NCI-H774 (cell line): ENCODE measurements at places on chromosomes 4 and X.

DNA sequence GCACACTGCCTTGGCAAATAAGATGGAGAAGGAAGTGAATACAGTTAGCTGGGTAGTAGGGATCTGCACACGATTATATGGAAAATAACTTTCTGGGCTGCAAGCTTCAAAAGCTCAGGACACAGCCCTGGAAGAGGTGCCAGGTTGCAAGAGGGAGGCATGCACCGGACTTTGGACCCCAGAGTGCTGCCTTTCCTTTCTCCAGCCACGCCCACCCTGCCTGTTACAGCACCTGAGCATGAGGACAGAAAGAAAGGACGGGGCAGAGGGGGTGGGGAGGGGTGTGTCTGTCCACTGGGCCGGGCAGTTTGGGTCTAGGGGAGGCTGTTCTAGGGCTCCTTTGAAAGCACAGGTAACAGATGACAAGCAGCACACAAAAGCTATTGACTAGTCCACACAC, 152.8 kb downstream of the ENPP6 start:
- no peak for DNase-seq

DNA sequence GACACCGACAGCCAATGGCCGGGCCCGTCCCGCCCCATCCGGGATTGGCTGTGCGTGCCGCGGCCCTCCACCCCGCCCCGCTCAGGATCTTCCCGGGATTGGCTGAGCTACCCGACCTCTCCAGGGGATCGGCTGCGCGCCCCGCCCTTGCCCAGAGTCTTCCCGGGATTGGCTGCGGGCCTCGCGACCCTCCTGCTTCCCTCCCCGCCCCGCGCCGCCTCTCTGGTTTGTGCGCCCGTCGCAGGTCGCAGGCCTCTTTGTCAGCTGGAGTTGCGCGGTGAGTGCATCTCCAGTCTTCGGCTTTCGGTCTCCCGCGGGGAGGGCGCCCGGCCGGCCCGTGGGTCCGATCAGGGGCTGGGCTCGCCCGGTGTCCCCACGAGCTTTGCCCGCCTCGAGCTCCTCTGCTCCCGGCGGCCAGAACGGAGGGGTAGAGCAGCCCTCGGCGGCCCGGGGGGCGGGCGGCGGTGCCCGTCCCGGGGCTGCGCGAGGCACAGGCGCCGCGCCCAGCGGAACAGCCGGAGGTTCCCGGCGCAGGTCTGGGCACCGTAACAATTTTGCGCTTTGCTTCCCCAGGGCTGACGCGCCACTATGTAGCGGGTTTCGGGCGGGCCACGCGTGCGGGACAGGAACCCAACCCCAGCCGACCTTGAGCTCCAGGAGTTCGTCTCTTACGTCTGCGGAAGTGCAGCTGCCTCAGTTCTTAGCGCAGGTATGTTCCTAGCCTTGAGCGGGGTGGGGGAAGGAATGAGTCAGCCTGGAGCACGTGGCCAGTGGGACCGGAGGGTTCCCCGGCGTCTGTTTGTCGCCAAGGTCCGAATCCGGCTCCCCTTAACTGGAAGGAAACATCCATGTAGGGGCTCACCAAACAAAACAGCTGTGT, 38.7 kb downstream of the ERVMER34-1 start:
- DNase-seq = peak; percentile 94

- no peak for DNase-seq
These were observed 134.4 kb upstream of the JADE1 start for GRCh38 chr4:128675083-128675482.

DNA sequence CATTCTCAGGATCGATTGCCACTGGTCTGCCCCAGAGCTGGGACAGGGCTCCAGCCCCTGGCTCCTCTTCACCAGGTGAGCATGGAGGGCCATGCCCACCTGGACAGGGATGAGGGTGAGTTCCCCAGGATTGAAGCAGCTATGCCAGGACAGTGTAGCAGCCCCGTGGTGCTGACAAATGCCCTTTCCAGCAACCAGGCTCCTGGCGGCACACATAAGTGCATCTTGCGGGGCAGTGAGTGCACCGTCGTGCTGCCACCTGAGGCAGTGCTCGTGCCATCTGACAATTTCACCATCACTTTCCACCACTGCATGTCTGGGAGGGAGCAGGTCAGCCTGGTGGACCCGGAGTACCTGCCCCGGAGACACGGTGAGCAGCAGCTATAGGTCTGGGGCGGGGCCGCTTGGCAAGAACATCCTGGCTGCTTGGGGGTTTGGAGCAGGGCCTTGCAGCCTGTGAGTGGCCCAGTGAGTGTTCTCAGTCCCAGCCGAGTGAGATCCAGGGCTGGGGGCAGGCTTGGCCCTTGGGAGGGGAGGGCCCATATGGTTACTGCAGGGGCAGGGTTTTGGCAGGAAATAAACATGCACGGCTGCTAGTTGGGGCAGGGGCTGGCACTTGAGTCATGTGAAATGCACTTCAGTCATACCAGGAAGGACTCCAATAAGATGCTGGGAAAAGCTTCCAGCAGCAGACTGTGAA, 6.1 kb downstream of the IL9R start:
- DNase-seq = no peak

- no peak for DNase-seq
These were observed 76.3 kb downstream of the DCHS2 start for GRCh38 chr4:154415313-154415712.

DNA sequence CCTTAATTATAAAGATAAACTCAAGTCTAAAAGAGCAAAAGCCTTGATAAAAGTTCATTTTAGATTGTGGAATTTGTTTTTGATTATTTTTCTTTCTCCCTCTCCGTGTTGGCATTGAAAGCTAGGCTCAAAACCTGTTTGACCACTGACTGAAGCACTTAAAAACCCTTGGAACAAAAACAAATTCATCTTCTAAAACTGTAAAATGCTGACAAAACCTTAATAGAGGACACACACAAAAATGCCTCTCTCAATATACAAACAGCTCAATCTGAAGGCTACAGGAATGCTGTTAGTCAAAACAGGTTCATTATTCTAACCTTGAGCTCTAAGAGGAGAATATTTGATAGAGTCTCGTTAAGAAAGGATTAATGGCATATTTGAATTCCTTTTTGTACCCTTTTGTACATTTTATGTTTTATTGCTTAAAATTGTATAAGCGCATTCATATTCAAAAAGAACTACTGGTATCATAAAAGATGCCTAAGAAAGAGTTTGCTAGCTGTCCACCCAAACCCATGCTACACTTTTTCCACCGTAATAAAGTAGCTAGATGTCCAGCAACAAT, 74.3 kb upstream of the NAP1L5 start:
- DNase-seq = no peak

DNA sequence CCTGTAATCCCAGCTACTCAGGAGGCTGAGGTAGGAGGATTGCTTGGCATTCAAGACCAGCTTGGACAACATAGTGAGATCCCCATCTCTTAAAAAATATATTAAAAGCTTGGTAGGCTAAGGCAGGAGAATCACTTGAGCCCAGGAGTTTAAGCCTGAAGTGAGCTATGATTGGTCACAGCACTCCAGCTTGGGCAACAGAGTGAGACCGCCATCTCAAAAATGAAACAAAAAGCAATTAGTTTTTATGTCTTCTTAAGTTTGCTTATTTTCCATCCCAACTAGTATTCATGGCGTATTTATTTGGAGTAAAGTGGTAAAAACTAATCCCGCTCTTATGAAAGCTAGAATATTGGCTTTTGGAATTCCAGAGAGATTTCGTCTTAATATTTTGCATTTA, 25.4 kb upstream of the PDE5A start:
- no peak for DNase-seq

DNA sequence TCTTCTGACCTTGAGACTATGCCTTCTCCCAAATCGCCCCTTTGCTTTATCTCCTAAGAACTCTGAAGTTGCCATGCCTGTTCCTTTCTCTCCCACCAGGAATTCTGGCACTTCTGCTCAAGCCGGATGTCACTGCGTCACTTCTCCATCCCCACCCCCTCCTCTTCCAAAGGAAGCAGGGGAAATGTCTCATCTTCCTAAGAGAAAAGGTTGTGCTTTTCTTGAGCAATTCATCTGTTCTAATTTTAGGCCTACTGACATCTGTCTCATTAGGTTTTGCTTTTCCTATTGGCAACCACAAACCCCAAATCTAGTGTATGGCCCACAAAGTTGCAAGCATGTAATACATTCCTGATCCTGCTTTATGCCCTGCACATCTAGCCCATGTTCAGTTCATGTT, 163.1 kb upstream of the PLAC1 start:
- DNase-seq = no peak

GRCh38 chr4:52638717-52639116, 20.4 kb downstream of the USP46 start:
- no peak for DNase-seq

- DNase-seq = no peak
These were observed 380.4 kb upstream of the CPEB2 start for GRCh38 chr4:14621731-14622463.

DNA sequence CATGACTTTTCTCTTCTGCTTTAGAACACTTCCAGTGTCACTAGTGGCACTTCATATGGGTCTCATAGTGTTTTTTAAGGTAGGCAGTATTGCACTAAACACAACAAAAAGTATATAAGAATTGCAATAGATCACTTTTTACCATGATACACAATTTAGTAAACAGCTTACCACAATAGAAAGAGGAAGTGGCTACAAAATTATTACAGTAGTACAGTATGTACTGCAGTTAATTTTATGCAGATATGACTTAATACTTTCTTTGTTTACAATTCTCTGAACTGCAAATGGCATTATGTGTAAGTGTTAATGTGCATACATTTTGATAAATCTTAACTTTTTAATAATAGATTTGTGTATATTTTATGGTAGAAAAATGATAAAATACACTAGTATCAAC, 157.3 kb downstream of the RRAGB start:
- DNase-seq = no peak

DNA sequence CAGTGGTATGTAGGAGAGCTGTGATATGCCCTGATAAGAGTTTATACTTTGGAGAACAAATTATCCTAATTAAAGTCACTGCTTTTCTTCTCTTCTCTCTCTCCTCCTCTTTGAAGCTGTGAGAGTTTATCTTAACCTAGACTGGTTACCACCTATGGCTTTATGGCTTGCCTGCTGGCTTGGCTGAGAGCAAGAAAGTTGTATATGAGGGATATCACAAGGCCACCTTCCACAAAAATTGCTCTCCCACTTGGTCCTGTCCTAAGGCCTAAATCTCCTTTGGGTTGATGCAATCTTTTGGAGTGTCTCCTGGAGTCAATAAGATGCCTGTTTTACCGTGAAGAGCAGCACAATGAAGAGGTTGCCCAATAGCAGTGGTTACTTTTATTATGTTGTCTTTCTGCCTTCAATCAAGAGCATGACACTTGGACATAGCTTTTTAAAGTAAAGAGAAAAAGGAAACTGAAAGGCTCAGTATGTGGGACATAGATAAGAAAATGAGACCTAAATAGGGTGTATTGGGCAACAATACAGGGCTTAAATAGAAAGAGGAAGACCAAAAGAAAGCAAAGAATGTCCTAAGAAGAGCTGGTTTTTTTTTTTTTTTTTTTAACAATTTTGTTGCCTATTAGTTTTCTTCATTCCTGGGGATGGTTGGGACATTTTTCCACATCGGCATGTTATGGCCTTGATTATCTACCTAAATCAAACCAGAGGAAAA, 9.2 kb downstream of the GUCY1A1 start:
- DNase-seq = no peak

DNA sequence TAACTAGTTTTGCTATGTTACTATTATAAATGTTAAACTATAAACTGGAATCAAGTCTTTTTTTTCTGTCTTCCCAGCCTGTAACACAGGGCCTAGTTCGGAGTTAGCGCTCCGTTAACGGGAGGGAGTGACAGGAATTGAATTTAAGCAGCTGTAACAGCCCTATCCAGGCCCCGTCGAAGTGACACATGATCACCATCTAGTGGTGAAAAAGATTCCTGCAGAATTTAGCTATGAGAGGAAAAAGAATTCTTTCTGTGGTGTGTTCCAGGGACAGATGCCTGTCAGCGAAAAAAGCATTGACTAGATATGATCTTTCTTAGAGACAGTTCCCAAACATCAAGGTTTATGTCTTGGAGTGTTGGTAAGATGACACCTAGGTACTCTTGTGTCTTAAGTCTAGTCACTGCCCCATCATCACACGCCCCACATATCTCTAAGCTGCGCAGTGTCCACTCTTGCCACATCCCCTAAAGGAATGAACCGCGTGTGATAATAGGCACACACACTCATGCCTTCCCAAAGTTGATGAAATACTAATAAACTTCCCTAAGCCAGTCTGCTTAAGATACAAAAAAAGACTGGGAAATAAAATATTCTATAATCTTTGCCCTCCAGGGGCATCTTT, 2.1 kb downstream of the GAB3 start:
- peak; percentile 30 for DNase-seq

GRCh38 chrX:29634516-29634915, 580.8 kb upstream of the MAGEB2 start:
- no peak for DNase-seq

- no peak for DNase-seq
These were observed 35.8 kb upstream of the RASGEF1B start for GRCh38 chr4:81507530-81507929.

GRCh38 chrX:46916273-46916672, 4.1 kb downstream of the JADE3 start:
- no peak for DNase-seq

GRCh38 chrX:72358313-72358712, 52.6 kb upstream of the CITED1 start:
- no peak for DNase-seq

DNA sequence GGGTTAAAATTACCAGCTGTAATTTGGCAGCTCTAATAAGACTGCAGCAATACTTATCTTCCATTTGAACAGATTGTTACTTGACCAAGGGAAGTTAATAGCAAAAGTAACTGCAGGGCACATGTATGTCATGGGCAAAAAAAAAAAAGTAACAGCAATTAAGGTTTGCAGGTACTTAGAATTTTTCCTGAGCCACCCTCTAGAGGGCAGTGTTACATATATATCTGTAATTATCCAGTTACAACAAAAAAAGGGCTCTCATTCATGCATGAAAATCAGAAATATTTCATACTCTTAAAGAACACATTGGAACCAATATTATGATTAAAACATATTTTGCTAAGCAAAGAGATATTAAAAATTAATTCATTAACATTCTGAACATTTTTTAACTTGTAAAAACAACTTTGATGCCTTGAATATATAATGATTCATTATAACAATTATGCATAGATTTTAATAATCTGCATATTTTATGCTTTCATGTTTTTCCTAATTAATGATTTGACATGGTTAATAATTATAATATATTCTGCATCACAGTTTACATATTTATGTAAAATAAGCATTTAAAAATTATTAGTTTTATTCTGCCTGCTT, 25.1 kb downstream of the XIAP start:
- DNase-seq = peak; percentile 35

GRCh38 chr4:68271851-68272357, 26.4 kb upstream of the TMPRSS11B start:
- DNase-seq = peak; percentile 3
